GM06990 (cell line): ENCODE measurements at places on chromosomes 2 and 18.

- DNase-seq, result no peak
Observed at GRCh38 chr18:61129001-61129400, 204.2 kb upstream of the CDH20 start.

DNA sequence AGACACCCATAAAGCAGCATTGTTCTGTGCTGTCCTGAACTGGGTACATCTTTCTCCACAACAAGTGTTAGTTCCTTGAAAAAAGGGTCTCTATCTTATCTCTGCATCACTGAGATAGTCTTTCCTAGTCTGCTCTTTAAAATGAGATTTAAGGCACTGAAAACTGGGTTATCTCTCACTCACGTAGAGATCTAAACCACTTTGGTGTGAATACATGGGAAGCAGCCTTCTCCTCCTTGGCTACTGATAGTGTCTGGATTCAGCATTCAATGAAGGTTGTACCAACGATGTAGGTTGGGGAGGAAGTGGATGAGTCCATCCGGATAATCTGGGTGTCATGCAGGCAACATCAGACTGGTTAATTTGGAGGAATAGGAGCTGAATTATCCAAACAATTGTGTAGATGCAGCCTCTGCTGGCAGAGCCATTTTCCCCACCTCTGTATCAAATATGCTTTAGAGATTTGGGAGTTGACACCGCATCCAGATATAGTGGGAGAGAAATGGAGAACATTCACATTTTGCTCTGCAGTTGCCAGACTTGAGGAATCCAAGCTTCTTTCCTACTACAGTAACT is 15.9 kb upstream of the SIX3 start:
- no peak for DNase-seq

GRCh38 chr2:55048508-55049042 is 1.7 kb downstream of the RTN4 start:
- no peak for DNase-seq

DNA sequence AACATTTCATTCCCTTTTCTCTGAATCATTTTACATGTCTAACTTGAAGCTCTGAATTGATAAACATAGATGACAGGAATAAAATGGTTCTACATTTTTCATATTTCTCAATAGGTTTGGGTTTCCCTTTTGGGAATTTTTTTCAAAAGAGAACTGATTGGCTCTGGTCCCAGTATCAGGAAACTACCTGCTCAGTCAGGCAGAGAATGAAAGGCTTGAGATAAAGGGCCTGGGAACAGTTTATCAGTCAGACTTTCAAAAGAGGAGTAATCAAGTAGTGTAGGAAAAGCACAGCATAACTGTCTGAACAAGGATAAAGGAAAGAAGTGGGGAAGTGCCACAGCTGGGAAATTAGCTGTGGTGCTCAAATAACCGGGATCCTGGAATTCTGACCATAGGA is 28.3 kb upstream of the CCL20 start:
- no peak for DNase-seq

DNA sequence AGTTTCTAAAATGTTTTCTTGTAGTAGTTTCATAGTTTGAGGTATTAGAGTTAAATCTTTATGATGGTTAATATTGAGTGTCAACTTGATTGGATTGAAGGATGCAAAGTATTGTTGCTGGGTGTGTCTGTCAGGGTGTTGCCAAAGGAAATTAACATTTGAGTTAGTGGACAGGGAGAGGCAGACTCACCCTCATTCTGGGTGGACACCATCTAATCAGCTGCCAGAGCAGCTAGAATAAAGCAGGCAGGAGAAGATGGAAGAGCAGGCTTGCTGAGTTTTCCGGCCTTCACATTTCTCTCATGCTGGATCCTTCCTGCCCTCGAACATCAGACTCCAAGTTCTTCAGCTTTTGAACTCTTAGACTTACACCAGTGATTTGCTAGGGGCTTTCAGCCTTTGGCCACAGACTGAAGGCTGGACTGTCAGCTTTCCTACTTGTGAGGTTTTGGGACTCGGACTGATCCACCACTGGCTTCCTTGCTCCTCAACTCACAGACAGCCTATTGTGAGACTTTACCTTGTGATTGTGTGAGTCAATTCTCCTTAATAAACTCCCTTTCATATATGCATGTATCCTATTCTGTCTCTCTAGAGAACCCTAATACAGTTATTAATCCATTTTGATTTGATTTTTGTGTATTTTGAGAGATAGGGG is 56.8 kb upstream of the STK39 start:
- no peak for DNase-seq

DNA sequence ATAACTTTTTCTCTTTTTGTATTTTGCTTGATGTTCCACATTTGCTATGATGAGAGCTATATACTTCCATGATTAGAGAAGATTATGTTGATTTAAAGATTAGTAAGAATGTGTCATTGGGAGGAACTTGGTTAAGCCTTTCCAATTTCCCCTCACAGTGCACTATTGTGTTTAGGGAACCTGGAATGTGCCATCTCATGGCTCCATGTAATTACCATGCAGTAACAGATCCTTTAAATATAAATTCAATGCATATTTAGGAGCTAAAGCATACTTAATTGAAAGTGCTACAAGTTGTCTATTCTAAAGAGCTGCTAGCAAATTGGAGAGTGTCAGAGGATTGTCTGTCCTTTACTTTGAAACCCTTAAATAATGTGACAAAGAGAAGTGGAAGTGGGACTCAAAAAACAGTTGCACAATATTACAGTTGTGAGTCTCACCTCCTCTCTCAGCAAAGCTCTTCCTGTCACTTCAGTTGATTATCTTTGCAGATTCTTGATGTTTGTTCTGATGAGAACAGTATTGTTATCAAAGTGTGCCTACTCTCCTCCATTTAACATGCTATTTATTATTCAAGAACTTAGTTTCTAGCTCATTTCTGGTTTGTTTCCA is 1162.7 kb upstream of the ZEB2 start:
- DNase-seq, result no peak

GRCh38 chr2:206572725-206573124 is 69.6 kb upstream of the FAM237A start:
- DNase-seq, result no peak

- no peak for DNase-seq
Observed at GRCh38 chr2:176189681-176190641, 1.5 kb downstream of the HOXD1 start.
